ENCODE measurements at places on chromosomes 2 and 18.

GRCh38 chr2:10579441-10579840 lies 110.3 kb downstream of the NOL10 start:
- DNase-seq: no peak

- peak; percentile 51 for DNase-seq
Observed at GRCh38 chr2:186590350-186590758, 498 bp downstream of the ITGAV start.

DNA sequence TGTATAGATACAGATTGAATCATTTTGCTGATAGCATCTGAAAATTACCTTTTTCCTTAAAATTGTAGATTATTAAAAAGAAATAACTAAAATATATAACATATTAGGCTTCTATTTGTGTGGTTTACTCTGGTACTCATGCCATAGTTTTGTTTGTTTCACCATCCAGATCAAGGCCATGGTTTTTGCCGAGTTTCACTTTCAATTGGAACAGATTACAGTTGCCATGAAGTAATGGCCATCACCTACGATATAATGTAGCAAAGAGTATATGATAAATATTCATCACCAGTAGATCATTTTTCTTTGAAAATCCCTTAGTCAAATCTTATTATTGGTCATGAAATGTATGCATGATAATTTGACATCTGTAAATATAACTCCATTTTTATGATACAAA lies 11.9 kb upstream of the DNAH7 start:
- no peak for DNase-seq

DNA sequence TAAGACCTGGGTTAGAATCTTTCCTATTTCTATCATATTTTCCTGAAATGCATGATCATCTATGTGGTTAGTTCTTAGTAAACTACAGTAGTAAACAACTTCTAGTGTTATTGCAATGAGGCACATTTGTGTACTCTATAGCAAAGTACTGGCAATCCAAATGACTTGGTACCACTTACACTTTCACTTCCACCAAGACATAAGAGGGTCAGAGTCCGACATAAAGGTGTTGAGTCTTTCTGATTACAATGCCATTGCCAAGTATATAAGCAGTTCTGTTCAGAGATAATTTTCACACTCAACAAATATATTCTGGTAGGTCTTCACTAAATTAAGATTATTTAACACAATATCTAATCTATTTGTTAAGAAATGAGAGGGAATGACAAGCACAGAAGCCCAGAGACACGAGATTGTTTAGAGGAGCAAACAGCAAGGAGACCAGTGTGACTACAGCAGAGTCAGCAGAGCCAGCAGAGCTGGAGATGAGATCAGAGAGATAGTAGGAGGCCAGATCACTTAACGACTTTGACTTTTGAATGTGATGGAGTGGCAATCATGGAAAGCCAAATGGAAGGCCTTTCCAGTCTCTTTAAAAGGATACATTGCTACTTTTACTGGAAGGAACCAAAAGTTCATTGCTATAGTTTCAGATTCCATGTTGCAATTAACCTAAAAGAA lies 27.5 kb downstream of the SOS1 start:
- no peak for DNase-seq

- no peak for DNase-seq
Observed at GRCh38 chr2:187640926-187641510, 86.8 kb upstream of the TFPI start.

DNA sequence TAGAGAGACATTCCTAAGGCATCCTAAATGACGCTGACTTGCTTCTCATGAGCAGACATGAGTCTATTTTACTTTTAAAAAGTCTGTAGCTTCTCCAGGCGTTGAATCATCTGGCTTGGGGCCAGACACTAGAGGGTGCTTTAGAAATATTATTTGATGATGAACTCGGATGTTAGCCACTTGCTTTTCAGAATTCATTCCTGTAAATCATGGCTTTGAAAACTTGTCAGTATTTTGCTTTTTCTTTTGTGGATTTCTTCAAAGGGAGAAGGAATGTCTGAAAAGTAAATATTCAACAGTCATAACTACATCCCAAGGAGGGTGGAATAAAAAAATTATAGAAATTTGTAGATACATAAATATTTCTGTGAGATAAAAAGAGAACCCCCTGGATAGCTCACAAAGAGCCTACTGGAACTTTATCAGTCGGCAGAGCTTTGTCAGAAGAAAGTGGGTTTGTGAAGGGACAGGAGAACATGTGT lies 370.8 kb downstream of the OSR1 start:
- DNase-seq: no peak

DNA sequence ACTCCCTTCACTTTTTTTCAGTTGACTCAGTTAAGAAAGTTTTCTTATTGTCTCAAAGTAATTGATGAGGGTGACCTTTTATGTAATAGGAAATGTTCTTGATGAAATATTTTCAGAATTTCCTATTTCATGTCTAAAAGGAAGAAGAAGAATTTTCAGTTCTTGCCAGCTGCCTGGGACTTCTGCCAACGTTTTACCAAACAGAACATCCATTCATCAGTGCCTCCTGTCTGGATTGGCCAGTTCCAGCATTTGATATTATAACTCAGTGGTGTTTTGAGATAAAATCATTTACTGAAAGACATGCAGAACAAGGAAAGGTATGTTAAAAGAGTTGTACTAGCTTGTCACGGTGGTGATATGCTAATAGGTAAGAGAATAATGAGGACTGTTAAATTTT lies 104.7 kb upstream of the MYO3B start:
- no peak for DNase-seq

- no peak for DNase-seq
Observed at GRCh38 chr2:189937691-189938090, 124.8 kb downstream of the MSTN start.

GRCh38 chr18:41665210-41665609 lies 289.8 kb upstream of the PIK3C3 start:
- DNase-seq: no peak

GRCh38 chr2:84807063-84807485 lies 73.8 kb downstream of the TRABD2A start:
- no peak for DNase-seq

DNA sequence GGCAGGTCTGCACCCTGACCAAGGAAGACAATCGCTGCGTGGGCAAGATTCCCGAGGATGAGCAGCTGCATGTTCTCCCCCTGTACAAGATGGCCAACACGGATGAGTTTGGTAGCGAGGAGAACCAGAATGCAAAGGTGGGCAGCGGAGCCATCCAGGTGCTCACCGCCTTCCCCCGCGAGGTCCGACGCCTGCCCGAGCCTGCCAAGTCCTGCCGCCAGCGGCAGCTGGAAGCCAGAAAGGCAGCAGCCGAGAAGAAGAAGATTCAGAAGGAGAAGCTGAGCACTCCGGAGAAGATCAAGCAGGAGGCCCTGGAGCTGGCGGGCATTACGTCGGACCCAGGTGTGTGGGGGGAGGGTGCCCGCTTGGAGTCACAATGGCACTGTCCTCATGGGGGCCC lies 48.4 kb downstream of the BOLA3 start:
- DNase-seq: no peak

- DNase-seq: no peak
Observed at GRCh38 chr2:223576873-223577272, 25.3 kb downstream of the SCG2 start.

DNA sequence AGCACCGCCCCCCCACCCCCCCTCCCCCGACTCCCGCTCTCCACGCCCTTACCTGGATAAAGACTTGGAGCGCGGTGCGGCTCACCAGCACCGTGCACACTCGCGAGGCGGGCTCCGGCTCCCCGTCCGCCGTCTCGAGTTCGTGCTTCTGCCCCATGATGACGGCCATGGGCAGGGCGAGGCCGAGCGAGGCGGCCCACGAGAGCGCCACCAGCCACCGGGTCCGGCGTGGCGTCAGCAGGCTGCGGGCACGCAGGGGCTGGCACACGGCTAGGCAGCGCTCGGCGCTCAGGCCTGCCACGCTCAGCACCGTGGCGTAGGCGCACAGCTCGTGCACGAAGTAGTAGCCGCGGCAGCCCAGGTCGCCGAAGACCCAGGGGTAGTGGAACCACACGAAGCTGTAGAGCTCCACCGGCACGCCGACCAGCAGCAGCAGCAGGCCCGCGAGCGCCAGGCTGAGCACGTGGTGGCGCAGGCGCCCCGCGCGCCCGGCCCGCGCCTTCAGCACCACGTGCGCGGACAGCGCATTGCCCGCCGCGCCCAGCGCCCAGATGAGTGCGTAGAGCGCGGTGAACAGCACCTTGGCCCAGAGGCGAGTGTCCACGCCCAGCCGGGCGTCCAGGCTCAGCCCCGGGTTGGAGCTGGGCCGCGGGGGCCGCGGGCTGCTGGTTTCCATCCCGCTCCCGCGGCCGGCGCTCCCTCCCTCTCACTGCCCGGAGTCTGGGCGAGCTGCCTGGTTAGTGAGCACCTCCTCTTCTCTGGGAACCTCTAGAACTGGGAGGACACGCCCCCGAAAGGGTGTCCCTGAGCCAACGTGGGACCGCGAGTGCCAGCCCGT lies at the start of gene NTSR2:
NTSR2 (minus strand) TSS at position 742 of the 838 bp plus-strand sequence; CDS start at position 676, 66 bp downstream.
- DNase-seq: peak; percentile 50

DNA sequence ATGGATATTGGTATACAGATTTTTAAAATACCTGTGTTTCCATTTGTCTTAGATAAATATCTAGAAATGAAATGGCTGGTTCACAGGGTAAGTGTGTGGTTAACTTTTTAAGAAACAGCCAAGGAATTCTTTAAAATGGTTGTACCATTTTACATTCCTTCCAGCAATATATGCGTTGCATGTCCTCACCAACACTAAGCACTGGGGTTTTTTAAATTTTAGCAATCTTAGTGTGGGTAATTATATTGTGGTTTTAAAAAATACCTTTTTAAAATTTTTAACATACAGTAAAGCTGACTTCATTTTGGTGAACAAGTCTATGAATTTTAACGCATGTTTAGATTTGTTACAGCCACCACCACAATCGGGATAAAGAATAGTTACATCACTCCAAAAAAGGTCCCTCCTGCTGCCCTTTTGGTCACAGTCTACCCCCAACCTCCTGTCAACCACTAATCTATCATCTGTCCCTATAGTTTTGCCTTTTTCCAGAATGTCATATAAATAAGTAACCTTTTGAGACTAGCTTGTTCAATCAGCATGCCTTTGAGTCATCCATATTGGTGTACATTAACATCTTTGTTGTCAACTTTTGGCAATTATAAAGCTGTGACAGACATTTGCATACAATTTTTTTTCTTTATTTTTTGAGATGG lies 128.1 kb upstream of the MSTN start:
- no peak for DNase-seq

GRCh38 chr2:109065391-109065734 lies 63.6 kb upstream of the SH3RF3 start:
- DNase-seq: no peak

DNA sequence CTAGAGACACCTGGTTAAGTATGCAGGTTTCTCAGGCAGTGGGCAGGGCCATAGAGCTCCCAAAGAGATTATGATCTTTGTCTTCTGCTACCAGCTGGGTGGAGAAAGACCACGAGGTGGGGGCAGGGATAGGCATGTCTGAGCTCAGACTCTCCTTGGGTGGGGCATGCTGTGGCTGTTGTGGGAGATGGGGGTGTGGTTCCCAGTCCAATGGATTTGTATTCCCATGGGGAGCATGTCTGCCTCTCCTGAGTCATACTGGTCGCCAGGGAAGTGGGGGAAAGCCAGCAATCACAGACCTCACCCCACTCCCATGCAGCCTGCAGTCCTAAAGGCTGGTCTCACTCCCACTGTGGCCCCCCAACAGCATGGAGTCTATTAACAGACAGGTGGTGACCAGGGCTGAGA lies 31.4 kb upstream of the RHOB start:
- peak; percentile 24 for DNase-seq

DNA sequence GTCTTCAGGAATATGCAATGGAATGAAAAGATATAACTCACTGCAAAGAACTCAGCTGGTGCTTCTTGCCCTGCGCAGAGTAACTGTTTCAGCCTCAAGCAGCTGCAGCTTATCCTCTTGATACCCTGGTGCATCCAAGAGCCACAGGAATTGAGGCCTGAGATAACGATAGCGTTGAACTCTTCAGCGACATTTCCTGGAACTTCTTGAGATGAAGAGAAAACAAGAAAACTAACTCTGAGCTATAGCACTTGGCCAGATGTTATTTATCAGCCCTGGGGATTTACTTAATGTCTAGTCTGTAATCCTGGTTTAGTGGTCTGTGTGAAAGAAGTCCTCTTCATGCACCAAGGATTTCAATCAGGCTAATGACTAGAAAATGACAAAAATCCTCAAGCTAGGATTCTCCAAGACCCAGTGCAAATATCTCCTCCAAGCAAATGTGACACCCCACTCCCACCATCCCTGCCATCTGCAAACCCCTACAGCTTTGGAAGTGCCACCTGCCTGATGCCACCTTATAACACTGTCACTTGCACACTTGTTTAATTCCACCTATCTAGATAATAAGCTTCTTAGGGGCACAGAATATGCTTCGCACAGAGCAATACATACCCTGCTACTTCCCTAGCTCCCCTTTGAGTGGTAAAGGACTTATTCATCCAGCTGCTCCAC lies 40.6 kb downstream of the EHD3 start:
- DNase-seq: no peak

GRCh38 chr2:135179689-135180088 lies 127.6 kb downstream of the RAB3GAP1 start:
- DNase-seq: no peak

DNA sequence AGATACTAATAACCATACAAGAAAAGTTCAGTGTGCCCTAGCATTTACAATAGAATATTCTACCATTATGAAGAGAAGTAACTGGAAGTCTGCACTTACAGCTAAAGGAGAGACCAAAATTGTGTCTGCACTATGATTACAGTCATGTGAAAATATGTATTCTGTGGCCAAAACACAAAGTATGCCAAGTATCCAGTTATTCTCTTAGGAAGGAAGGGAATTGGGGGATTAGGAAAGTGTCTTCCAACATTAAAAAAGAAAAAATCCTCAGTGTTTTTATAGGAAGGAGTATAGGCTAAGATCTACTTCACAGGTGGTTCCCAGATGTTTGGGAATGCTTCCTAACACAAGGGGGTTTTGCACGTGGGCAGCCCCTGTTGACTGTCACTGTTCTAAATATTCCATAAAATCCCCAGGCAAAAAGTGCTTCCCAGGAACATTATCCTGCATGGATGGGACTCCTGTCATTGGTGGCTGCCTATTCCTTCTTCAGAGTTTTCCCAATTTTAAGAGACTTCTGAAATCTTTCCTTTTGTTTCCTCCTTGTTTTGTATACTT lies 180.2 kb upstream of the KLHL29 start:
- DNase-seq: no peak

DNA sequence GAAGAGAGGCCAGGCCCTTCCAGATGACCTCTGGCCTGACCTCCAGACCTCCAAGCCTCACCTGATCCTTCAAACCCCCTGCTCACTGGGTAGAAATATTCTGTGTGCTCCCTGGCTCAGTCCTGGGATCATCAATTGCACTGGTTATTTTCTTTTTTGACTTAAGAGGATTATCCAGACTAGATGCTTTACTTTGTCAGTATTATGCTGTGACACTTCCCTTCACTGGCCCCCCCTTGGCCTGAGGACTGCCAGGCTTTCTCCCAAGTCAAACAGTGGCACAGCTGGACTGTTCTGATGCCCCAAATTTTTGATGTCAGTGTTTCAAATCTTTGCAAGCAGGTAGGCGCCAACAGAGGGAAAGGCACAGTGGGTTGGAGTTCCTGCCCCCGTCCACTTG lies 156.3 kb upstream of the SKOR2 start:
- no peak for DNase-seq

GRCh38 chr2:239674101-239674980 lies 273.5 kb upstream of the HDAC4 start:
- DNase-seq: no peak

GRCh38 chr2:128040166-128040771 lies 12.4 kb upstream of the SAP130 start:
- no peak for DNase-seq

- DNase-seq: no peak
Observed at GRCh38 chr2:725468-725867, 48.3 kb upstream of the TMEM18 start.

- DNase-seq: no peak
Observed at GRCh38 chr2:139864821-139865302, 1084.7 kb upstream of the NXPH2 start.
